ENCODE measurements at places on chromosomes 6 and 20.
A peak's percentile ranks its signal among the peaks of the same experiment; 100 is the strongest.

GRCh38 chr20:57708694-57709673 is 831 bp downstream of the PMEPA1 start:
- DNase-seq = peak; percentile 37

GRCh38 chr6:90074161-90074850 is 180.0 kb downstream of the GJA10 start:
- DNase-seq = no peak

- DNase-seq = no peak
Observed at GRCh38 chr6:29984992-29985391, 42.7 kb downstream of the HLA-A start.

DNA sequence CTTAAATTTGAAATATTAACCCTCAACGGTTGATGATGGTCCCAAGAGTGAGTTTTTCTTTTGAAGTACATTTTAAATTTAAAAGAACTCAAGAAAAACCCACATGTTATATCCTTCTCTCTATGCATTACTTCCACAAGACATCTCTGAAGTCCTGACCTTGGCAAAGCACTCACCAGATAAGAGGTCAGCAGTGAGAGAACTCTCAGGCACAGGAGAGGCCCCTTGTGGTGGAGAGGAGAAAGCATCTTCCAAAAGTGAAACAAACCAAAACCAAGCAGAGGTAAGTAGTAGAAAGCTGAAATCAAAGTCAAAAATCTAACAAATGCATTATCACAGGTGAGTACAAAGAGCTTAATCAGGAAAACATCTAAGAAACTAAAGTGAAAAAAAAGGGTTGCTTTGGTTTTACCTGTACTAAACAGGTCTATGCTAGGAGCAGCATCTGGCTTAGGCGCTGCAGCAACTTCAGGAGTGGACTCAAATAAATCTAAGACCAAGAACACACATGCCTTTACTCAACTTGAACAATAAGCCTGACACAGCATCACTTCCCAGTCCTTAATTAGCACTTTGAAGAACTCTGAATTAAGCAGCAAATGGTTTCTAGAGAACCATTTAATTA is 80.5 kb downstream of the PRSS35 start:
- DNase-seq = no peak

DNA sequence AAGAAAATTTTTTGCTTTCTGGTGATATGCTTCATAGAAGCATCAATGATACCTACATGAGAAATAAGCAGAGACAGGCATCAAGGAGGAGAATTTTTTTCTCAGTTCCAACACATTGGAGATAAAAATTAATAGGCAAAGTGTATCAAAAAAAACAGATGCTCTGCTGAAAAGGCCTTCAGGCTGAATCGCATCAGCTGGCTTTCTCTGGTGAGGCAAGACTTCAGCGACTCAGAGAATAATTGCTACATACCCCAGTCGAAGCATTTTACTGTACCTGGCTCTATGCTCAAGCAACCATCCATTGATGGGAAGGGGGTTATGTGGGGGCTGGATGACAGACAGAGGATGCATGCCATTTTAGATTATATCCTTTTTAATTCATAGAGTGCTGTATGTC is 415.1 kb downstream of the TFAP2A start:
- no peak for DNase-seq

DNA sequence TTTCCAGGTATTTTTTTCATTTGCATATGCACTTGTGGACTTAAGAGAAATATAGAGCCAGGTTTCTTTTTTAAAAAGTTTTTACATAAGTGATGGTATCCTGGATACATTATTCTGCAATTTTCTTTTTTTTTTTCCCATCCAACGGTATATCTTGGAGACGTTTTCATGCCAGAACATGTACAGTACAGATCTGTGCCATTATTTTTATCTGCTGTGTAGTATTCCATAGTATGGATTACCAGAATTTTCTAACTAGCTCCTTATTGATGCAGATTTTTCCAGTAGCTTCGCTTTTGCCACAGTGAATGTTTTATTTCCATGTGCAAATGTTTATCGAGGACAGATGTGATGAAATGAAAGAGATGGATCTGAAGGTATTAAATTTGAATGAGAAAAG is 34.1 kb downstream of the PPP1R16B start:
- no peak for DNase-seq

GRCh38 chr6:3324262-3324942 is 65.7 kb downstream of the PSMG4 start:
- DNase-seq = no peak

DNA sequence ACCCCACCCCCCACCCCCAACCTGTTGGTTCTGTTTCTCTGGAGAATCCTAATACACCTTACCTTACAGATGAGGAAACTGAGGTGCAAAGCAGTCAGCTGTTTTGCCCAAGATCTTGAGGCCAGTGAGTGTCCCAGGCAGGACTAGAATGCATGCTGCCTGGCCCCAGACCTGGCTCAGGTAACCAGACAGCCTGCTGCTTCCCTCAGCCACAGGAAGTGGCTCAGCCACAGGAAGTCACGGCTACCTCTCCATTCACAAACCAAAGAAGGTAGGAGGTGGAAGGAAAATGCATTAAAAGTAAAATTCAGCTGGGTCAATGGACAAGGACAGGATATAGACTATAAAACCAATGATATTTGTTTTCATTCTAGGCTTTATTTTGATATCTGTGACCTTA is 517.6 kb downstream of the CD83 start:
- DNase-seq = peak; percentile 47

GRCh38 chr20:57060407-57061050 is 205.9 kb downstream of the BMP7 start:
- DNase-seq = no peak

DNA sequence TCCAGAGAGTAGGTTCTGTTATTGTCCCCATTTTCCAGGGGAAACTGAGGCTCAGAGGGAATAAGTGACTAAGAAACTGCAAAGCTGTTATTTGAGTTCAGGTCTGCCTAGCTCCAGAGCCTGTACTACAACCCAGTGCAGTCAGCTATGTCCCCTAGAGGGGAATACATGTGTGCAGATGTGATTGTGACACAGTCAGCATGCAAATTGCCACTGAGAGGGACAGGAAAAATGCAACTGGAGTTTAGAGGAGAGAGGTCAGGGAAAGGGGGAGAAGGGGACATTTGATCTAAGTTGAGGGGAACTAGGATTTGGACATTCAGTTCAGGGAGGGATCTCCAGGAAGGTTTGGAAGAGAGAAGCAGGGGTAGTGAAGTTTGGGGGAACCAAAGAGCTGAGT is 38.6 kb upstream of the EPB41L1 start:
- no peak for DNase-seq

DNA sequence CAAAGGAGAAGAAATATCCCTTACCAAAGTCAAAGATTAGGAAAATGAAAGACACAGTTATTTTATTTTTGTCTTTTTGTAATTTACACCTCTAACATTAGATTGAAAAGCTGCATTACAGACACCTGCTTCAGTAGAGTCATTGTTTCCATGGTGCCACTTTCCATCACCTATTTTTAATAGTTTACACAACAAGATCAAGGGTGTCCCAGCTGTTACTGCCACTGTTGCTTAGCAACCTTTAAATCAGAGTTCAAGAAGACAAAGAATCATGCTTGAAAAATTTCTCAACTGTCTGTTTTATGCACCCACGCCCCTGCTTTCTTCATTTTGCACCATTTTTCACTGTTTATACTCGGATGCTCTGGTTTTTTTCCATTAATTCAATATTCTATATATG is 668.2 kb upstream of the GJE1 start:
- DNase-seq = no peak

DNA sequence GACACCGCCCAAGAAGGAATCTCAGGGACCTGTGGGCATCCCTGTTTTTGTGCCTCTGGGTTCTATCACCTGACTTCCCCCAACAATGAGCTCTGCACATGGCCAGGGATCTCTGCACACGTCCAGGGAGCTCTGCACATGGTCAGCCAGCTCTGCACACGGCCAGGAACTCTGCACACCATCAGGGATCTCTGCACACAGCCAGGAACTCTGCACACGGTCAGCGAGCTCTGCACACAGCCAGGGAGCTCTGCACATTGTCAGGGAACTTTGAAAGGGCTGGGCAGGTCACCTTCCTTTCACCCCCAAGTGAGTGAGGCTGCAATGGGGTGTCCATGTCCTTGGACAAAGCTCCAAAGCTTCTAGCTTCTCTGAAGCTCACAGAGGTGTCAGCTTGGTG is 5.2 kb upstream of the SLCO4A1 start:
- no peak for DNase-seq

DNA sequence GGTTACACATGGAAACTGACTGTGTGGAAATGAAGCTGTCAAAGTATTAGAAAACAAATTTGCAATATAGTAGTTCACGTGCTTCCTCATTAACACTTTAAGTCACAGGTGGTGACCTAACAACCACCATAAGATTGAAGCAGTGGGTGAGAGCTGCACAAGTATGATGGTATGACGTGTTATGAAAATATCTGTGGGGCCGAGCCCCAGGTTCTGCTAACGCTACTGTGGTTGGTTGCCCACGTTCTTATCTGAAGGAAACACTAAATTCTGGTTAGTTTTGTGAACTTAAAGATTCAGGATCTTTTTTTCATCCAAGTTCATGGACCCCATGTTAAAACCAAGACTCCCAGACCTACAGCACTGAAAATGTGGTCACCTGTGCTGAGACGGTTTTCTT is 243.0 kb upstream of the RIN2 start:
- no peak for DNase-seq

GRCh38 chr6:63097222-63097621 is 114.0 kb upstream of the FKBP1C start:
- no peak for DNase-seq

DNA sequence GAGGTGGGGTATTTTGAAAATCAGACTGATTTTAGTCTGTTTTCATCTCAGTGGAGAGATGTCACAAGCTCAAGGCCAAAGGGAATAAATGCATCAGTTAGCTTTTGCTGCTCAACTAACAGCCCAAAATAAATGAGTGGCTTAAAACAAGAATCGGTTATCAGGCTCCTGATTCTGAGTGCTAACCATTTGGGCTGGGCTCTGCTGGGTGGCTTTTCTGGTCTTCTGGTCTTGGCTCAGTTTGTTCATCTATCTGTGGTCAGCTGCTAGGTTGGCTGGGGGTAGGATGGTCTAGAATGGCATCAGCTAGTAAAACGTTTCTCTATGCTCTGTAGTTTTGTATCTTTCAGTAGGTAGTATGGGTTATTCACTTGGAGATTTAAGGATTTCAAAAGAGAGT is 357.5 kb upstream of the JAG1 start:
- no peak for DNase-seq

DNA sequence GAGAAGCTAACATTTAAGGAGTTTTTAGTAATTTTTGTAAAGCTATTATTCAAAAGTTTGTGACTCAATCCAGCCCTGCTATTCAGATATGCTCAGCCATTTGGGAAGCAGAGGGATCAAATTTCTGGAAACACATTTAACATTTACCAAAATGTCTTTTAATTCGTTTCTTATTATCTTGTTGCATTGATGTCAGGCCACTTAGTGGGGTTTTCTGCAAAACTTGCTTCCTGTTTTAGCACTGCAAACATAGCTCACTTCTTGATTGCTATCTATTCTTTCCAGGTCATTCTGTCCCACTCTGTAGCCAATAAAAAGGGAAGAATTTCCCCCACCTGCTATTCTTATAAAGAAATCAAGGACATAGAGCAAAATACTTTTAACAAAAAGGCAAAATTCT is 176.9 kb upstream of the SUPT3H start:
- no peak for DNase-seq

GRCh38 chr20:51876313-51876940 is 74.1 kb upstream of the SALL4 start:
- no peak for DNase-seq

DNA sequence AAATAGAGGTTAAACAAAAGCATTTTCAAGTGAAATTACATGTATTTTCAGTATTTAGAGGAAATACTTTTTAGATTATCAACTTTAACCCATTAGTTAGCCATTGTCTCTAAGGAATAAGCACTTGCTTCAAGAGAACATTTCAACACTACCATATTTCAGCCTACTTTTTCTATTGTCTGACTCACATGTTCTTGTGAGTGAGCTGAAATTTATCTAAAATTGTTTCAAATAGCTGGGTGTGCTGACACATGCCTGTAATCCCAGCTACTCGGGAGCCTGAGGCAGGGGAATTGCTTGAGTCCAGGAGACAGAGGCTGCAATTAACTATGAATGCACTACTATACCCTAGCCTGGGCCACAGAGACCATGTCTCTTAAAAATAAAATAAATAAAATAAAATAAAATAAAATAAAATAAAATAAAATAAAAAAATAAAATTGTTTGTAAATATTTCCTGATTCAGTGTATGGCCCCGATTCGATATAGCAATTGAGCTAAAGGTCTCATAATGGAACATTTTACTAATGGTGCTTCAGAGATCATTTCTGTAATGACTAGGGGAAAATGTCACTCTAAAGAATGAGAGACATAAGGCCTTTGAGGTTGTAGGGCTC is 324.6 kb upstream of the PLCB4 start:
- no peak for DNase-seq

DNA sequence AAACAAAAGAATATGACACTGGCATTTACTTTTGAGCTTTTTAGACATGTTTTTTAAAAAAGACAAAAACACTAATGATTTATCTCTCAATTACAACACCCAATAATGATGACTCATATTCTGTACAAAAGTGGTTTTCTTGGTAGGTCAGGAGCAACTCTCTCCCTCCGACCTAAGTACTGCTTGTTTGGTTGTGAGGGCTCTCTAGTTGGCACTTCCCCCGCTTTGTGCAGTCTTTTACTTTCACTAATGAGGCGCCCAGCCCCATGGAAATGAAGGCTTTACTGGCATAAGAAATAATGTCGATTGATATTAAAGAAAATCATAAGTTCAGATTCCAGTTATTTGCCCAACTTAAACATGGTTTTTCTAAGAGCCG is 1.3 kb downstream of the KPNA5 start:
- DNase-seq = peak; percentile 36

DNA sequence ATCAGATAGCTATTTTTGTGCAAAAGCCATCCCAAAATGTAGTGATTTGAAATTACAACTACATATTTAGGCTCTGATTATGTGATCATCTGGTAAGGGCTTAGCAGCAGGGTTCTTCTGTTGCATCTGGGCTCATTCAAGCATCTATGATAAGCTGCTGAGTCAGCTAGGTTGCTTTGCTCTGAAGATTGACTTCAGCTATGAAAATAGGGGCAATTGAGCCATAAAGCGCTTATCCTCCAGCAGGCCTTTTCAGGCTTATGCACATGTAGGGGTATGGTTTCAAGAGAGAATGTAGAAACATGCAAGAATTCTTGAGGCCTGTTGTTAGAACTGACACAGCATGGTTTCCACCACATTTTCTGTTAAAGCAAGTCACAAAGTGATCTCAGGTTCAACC is 114.1 kb downstream of the PLCB1 start:
- no peak for DNase-seq

DNA sequence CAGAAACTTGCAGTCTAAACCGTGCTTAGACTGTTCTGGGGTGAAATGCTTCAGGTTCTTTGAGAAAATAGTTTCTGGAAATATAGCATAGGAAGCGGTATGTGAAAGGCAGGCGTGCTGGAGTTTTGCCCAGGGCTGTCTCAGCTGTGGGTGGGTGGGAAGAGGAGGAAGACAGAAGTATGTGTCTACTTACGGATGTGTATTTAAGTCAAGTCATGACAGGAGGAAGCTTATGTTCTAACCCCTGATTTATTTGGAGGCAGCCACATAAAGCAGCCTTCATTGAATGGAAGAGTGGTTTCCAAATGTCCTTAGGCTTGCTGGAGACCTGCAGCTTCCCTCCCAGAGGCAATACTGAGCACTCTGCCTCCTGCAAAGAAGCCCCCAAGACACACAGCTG is 345.8 kb upstream of the PRND start:
- DNase-seq = no peak

All from activated gamma-delta T cell treated with Interleukin-2 at 50 U/mL for 16 hours (primary cell).